ENCODE measurements at places on chromosomes 3 and 15.

DNA sequence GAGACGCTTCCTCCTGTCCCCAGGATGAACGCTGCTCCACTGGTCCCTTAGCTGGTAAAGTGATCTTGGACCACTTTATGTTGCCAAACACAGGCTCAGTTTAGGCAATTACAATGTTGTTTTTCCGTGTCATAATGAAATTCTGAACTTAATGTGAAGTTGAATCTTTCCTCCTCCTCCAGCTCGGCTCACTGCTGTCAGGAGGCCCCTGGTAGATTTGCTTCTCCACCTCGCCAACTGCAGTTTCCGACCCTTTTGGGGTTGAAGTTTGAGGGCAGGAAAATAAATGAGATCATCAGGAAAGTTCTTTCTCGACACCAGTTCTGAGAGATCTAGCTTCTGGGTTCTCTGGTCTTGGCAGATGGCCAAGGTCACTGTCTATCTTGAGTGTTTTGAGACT is 27.8 kb downstream of the CFAP161 start:
- DNase-seq, result no peak

DNA sequence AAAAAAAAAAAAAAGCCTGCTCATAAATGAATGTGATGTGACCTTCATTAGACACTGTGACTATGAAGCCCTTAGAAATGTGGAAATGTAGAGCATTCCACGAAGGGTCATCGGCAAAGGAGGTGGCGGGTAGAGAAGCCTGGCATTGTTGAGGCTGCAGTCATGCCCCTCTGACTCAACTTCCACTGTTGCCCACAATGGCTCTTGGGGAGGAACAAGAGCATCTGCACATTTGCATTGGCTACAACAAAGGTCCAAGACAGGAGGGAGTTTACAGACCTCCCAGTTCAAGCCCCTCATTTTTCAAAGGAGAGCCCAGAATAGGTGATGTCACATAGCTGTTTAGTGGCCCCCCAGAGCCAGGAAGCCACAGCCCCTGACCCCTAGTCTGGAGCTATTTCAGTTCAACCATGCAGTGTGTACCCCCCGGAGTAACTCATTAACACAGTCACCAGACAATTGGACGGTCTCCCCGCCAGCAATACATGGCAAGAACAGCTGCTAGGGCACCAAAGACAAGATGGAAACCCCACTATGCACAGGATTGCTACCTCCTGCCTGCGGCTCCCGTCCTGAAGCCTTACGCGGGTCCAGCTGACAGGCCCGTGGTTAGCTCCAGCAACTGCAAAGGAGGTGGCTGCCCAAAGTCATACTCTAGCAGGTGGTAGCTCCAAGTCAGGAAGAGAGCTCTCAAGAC is 56.2 kb downstream of the SH3BP5 start:
- DNase-seq, result peak; percentile 94

DNA sequence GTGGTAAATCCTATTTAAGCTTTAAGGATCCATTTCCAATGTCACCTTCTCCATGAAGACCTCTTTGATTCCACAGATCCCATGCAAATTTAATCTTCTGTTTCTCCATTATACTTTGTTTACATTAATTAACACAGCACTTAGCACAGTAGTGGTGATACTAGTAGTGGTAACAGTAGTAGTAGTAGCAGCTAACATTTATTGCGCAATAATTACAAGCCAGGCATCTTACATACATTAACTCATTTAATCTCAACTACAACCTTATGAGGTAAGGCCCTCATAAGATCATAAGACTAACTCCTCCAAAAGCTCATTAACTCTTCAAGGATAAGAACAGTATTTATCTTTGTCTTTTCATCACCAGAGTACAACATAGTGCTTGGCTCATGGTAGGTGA is 54.8 kb upstream of the FSIP1 start:
- no peak for DNase-seq

DNA sequence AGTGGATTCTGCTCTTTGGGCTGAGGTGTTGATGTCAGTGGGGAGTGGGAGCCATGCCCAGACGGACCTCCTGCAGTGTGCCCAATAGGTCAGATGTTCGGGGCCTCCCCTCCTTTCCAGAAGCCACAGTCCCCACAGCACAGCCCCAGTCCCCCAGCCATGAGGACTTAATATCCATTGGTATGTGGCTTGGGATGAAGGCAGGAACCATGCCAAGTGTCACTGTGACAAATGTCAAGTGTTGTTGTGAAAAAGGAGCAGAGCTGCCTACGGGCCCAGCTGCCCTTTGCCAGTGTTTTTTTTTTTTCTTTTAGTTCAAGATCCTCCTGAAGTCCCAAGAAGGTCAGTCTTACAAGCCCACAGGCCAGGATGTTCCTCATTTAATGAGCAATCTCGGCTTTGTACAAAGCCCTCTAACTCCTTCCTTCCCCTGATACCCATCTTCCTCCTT is 12.2 kb downstream of the SEMA3G start:
- peak; percentile 56 for DNase-seq

Data from inflammatory macrophage treated with lipopolysaccharide for 1 hour (primary cell).